ENCODE measurements at places on chromosomes 13 and 19. TPM values are rescaled to one million over a fixed set of nuclear protein-coding genes. Genes with fewer than 3 reads are reported as not detected.

DNA sequence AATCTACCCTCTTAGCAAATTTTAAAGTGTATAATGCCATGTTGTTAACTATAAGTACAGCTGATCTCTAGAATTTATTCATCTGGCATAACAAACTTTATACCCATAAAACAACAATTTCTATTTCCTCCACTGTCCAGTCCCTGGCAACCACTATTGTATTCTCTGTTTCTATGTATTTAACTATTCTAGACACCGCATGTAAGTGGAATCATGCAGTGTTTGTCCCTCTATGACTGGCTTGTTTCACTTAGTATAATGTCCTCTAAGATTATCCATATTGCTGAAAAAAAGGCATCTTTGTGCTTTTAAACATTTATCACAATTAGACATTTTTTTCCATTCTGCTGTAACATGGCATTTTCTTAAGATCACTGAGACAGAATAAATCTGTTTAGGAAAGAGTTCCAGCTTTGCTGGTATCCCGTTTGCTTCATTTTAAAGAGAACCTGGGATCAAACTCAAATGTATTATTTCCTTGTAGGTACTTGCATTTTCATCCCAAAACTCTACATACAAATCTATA is 1191.0 kb downstream of the SLITRK5 start:
- no peak overlapping the region for H3K4me3 ChIP-seq
- no peaks in the 10 kb centered on the region for H3K36me3 ChIP-seq
- no peak overlapping the region for H3K27ac ChIP-seq
- H3K4me1 ChIP-seq = peaks cover 1% of the 10 kb centered on the region

DNA sequence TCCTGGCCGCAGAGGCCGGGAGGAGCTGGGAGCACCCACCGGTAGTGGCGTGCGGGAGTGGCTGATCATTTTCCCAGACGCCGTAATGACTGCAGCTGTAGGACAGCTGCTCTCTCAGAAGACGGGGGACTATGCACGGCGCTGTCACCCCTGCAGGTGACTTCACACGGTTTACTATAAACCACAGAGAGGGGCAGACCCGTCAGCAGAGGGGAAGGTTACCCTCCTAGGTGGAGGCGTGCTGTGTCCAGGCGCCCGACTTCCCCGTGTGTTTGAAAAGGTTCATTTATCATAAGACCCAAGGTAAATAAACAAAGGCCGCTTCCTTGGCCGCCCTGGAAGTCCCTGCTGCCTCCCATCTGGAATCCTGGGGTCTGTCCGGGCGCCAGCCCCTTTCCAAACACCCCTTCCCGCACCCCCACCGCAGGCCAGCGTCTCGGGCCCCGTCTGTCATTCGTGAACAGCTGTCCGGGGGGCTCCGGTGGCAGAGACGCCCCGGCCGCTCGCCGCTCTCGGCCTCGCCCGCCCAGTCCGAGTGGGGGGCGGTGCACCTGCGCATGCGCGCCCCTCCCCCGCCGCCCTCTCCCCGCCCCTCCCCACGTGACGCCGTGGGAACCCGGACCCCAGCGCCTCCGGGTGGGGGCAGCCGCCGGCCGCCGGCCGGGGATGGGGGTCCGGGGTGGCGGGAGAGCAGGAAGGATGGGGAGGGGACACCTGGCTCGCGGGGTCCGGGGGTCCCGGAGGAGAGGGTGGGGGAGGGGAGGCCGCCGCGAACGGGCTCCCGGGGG is 915 bp downstream of the SHC2 start:
- peaks cover 8% of the 10 kb centered on the region for H3K36me3 ChIP-seq
- peak overlapping the region; percentile 96 for H3K27ac ChIP-seq
- peak overlapping the region; percentile 88 for H3K4me3 ChIP-seq
- peaks cover 3% of the 10 kb centered on the region for H3K27me3 ChIP-seq

DNA sequence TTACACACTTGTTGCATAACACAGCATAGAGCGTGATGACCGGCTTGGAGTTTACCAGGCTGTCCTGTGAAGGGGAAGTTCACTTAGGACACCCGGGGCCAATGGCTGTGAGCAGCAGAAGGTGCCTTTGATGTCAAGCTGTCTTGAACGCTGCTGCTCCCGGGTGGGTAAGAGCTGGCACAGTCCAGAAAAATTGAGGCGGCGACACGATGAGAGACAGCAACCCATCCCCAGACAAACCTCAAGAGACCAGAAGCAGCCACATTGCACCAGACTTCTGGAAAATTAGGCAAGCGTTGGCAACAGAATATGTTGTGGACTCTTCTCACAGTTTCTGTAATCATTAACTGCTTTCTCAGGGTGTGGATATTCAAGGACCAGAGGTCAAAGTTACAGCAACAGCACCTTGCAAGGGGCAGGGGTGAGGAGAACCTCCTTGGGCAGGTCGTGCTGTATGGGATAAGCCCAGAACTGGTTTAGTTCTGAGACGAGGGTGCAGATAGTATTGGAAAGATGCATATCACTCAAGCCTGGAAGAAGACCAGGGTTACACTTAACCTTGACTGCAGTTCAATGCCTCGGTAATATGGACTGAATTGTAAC is 10.1 kb downstream of the NFILZ start:
- DNase-seq = no peak
- H3K27ac ChIP-seq = peak overlapping the region; percentile 16
- peaks cover 5% of the 10 kb centered on the region for H3K27me3 ChIP-seq

- H3K4me1 ChIP-seq = no peaks in the 10 kb centered on the region
- DNase-seq = no peak
- H3K4me3 ChIP-seq = no peak overlapping the region
Observed at GRCh38 chr13:113802090-113802531, 43.1 kb downstream of the TMEM255B start.

GRCh38 chr13:27915301-27916207 is 4.2 kb upstream of the PDX1 start:
- H3K4me1 ChIP-seq = peaks cover 57% of the 10 kb centered on the region
- H3K4me3 ChIP-seq = peak overlapping the region; percentile 99

MISP gene
- 2.5 TPM for total RNA-seq

- no peak overlapping the region for H3K27ac ChIP-seq
- peaks cover 30% of the 10 kb centered on the region for H3K27me3 ChIP-seq
- no peaks in the 10 kb centered on the region for H3K36me3 ChIP-seq
Observed at GRCh38 chr13:111043575-111043982, 71.5 kb upstream of the ARHGEF7 start.

DNA sequence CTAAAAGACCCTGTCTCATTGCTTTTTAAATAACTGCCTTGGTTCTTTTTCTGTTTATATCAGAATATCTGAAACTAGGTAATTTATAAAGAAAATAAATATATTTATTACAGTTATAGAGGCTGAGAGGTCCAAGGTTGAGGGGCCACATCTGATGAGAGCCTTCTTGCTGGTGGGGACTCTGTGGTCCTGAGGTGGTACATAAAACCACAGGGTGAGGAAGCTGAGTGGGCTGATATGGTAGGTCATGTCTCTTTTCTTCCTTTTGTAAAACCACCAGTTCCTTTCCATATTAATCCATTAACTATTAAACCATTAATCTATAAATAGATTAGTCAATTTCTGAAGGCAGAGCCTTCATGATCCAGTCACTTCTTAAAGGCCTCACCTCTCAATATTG is 109.5 kb upstream of the SPRY2 start:
- no peaks in the 10 kb centered on the region for H3K27me3 ChIP-seq
- H3K4me3 ChIP-seq = no peak overlapping the region
- no peak overlapping the region for H3K27ac ChIP-seq
- peaks cover 2% of the 10 kb centered on the region for H3K4me1 ChIP-seq
- no peak for DNase-seq

- no peaks in the 10 kb centered on the region for H3K27me3 ChIP-seq
- H3K4me1 ChIP-seq = peaks cover 20% of the 10 kb centered on the region
- H3K36me3 ChIP-seq = peaks cover 23% of the 10 kb centered on the region
- H3K27ac ChIP-seq = peak overlapping the region; percentile 94
Observed at GRCh38 chr13:38685974-38686576, 802 bp upstream of the FREM2 start.

DNA sequence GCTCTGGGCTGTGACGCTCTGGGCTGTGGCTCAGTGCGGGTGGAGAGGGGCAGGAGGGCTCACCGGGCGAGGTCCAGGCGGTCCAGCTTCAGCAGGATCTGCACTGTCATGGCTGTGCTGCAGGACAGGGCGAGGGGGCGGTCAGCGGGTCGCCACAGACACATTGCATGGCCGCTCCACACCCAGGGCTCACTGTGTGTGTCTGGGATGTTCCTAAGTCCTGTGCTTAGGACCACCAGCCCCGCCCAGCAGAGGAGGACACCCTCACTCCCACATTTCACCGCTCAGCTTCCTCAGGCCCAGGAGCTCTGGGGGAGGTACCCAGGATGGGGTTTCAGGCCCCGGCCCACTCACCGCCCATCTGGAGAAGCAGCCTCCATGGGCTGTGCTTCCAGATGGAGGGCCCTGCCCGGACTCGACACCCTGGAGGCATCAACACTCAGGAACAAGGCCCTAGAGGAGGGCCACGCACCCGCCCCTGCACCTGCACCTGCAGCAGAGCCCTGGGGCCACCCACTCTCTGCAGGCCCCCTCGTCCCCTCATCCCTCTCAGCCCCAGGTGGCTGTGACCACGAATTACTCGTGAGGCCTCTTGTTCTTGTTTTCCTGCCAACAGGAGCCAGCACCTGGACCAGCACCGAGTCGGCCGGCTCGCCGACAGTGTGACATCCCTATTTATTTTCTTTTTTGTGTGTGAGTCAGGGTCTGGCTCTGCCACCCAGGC is 9.7 kb upstream of the CERS1 start:
- peaks cover 4% of the 10 kb centered on the region for H3K36me3 ChIP-seq
- H3K27me3 ChIP-seq = no peaks in the 10 kb centered on the region
- H3K4me1 ChIP-seq = no peaks in the 10 kb centered on the region

DNA sequence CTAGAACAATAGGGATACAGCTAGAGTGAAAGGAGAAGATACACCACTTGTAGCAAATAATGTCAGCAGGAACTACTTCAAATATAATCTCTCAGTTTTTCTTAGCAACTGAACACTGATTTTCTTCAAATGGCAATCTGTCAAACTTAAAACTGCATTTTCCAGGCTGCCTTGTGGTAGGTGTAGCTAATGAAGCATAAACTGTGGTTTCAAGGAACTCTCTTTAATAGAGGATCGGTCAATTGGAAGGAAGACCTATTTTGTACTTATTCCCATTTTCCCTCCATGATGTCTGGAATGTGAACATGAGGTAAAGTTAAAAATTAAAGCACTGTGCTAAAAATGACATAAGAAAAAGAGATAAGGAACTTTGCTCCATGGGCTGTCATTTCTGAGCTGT is 1261.9 kb downstream of the PCDH17 start:
- H3K4me3 ChIP-seq = no peak overlapping the region
- no peaks in the 10 kb centered on the region for H3K4me1 ChIP-seq
- DNase-seq = no peak
- no peaks in the 10 kb centered on the region for H3K36me3 ChIP-seq
- H3K27ac ChIP-seq = no peak overlapping the region

DNA sequence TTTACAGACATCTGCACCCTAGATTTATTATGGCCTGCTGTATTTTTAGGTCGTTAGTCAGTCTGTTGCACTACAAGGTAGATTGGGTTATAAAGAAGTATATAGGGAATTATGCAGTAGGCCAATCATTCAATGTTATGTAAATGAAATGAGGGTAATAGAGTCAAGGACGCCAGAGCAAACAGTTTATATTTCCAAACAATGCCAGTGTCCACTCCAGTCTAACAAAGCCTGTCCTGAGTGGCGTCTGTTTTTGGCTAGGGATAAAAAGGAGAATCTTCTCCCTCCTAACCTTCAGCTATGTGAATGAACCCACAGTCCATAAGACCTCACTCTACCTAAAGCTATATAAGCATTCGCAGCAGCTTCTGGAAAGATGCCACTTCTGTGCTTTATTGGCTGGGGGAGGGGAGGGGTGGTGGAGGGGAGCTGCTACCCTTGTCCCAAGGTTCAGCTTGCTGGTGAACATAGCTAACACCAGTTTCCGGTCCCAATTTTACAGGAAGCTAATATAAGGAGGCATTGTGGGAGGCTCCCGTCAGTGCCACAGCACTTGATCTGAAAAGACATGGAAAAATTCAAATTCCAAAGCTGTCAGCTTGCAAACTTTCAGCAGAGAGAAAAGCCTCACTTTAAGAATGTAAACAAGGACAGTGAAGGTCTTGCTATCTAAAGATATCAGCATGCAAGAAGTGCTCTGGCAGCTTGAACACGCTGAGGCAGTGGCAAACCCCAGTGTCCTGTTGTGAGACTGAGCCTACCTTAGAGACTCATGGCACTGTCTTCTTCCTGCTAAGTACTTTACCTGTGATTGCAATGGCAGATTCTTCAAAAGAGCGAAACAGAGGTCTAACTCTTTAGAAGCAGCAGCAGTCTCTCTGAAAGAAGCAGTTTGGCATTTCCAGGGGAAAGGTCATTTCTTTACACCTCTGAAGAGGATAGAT is 369.9 kb downstream of the PCDH9 start:
- H3K36me3 ChIP-seq = no peaks in the 10 kb centered on the region
- H3K27me3 ChIP-seq = no peaks in the 10 kb centered on the region
- H3K4me1 ChIP-seq = peaks cover 1% of the 10 kb centered on the region
- H3K4me3 ChIP-seq = no peak overlapping the region
- no peak overlapping the region for H3K27ac ChIP-seq

- H3K4me3 ChIP-seq = no peak overlapping the region
Observed at GRCh38 chr13:110209950-110210603, 96.9 kb downstream of the COL4A1 start.

HMG20B gene
- total RNA-seq = 72.8 TPM
